ENCODE measurements at places on chromosomes 13 and 19.

DNA sequence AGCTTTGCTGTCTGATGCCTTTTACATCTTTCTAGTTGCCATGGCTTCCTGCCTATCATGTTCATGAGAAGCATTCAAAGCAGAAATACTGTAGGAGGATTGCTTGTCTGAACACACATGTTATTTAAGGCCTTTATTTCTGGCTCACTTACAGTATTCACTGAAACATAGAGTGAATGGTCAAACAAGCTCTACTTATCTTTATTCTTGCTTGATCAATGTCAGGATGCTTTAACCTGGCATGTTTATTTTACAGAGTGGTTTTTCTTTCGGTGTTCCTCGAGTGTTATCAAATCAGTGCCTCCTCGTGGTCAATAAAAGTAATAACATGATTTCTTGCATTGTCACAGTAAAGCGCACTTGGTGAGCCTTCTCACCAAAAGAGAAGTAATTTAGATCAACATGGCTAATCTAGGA is 73.5 kb upstream of the PCDH17 start:
- DNase-seq = no peak

DNA sequence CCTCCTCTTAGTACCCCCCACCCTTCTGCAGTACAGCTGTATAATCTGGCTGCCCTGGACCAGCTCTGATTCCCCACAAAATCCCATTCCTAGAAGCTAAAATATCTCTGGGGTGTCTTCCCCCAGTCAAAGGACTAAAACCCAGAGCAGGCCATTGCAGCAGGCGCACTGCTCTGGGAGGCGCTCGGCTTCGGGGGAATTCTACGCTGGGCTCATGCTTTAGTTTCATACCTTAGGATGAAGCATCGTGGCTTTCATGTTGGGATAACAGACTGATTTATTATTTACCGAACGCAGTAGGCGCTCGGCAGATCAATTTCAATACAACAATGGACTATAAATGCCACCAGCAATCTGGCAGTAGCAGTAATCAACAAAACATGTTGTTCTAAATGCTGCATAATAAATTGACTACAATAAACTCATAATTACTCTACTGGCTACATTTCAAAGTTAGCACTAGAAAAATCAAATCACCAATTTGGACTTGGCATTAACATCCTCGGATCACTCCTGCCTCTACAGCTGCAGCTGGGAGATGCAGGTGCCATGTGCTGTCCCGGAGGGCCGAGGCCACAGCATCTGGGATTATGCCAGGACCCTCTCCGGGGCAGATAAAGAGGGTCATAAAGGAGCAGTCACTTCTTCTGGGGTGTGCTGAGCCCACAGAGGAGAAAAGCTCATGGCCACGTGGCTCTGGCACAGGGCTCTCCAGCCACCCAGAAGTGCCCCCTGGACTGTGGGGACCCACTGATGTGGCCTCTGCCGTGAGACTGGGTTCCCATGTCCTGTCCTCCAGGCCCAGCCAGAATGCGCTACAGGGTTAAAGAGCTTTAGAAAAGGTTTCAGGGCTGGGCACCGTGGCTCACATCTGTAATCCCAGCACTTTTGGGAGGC is 35.3 kb downstream of the CEBPG start:
- DNase-seq = no peak

DNA sequence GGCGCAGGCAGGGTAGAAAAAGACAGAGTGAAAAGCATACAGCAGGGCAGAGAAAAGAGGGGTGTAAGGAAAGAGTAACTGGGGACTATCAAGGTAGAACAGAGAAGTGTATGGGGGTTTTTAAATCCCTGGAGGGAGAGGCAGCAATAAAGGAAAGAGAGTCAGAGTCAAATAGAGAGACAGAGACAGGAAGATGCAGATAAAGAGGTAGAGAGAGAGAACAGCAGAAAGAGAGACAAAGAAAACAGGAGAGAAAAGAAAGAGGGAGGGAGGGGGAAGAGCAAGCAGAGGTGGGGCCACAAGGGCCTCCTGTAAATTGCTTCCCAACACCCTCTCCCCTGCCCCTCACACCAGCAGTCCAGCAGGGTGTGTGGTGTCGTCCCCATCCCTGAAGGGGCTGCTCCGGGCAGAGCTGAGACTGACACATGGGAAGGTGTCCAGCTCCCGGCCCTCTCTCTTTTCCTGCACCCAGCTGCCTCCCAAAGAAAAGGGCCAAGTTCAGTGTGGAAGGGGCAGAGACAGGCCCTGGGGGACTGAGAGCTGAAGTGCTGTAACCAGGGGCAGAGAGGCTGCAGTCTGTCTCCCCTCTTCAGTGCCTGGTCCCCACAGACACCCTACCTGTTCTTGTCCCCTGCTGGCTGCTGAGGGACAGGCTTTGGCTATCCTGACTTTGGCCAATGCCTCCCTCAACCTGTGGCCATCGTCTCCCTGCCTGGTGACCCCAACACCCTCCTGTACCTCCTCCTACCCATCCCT is 17.4 kb upstream of the POU2F2 start:
- DNase-seq = no peak

DNA sequence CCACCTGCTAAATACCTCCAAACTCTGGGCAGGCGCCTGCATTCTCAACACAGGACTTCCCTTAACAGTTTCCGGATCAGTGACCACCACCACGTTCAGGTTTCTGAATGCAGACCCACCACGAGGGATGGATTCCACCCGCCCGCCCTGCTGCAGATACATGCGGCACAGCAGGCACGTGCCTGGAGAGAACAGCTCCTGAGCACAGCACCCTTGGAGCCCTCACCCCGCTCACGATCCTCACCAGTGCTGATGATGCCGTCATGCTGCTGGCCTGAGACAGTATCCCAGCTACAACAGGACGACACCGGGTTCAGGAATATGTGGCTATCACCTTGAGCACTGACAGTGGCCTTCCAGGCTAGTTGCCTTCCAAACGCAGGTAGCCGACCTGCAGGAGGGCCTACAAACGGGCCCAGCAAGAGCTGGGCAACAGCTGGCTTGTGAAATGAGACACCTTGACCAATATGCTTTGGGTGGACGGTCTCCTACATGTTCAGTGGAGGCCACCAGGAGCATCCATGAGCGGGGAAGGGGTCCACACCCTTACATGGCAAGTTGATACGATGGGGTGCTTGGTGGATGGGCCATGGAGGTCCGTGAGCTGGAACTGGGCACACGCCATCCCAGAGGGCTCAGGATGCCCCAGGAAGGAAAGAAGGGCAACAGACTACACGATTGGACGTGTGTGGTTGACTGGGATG is 9.9 kb upstream of the QTRT1 start:
- DNase-seq = no peak

GRCh38 chr13:95463531-95463930 is 89.0 kb upstream of the CLDN10 start:
- no peak for DNase-seq

- DNase-seq = no peak
These were observed 43.6 kb upstream of the FAM124A start for GRCh38 chr13:51178456-51179074.

GRCh38 chr13:39106216-39107005 is 68.2 kb downstream of the NHLRC3 start:
- no peak for DNase-seq

- peak; percentile 90 for DNase-seq
These were observed at the start of gene IRS2 for GRCh38 chr13:109786457-109787134. Gene IRS2 (minus strand): TSS chr13:109786583. CDS start chr13:109786053, 530 bp downstream.

DNA sequence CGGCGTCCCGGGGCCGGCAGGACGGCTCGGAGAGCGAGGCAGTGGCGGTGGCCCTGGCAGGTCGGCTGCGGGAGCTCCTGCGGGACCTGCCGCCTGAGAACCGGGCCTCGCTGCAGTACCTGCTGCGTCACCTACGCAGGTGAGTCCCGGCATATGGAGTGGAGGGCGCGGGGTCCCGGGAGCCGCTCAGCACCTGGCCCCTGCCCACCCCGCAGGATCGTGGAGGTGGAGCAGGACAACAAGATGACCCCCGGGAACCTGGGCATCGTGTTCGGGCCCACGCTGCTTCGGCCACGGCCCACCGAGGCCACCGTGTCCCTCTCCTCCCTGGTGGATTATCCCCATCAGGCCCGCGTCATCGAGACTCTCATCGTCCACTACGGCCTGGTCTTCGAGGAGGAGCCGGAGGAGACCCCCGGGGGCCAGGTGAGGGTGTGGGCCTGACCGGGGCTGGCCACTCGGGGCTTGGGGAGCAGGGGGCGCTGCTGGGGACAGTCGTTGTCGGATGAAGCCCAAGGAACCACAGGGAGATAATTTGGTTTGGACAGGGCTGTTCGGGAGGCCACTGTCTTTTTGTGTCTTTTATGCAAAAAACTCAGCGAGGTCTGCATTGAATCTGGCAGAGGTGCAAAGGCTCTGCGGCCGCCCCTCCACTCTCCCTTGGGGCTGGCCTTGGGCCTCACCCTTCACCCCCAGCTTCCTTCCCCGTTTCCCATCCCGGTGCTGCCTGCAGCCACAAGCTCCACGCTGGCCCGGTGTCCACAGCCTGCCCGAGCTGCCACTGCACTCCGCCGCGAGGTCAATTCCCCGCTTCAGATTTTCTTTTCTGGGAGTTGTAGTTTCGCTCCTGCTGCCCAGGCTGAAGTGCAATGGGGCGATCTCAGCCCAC is 12.0 kb downstream of the POLR2E start:
- DNase-seq = no peak

DNA sequence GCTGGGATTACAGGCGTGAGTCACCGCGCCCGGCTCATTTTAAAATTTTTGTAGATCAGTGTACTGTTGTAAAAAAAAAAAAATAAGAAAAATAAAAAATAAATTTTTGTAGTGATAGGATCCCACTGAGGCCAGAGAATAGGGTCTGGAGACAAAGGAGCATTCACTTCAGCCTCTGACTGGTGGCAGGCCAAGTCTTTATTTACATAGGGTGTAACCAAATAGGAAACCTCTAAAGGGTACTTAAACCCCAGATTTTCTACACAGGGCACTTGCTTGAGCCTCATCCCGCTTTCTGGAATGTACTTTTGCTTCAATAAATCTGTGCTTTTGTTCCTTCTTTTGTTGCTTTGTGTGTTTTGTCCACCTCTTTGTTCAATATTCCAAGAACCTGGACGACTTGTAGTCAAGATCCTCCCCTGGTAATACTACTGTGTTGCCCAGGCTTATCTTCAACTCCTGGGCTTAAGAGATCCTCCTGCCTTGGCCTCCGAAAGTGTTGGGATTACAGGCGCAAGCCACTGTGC is 2.1 kb upstream of the PDCD2L start:
- DNase-seq = no peak

- no peak for DNase-seq
These were observed 518.4 kb upstream of the SLITRK1 start for GRCh38 chr13:84400706-84401105.
